ENCODE measurements at places on chromosomes 2 and 18.

DNA sequence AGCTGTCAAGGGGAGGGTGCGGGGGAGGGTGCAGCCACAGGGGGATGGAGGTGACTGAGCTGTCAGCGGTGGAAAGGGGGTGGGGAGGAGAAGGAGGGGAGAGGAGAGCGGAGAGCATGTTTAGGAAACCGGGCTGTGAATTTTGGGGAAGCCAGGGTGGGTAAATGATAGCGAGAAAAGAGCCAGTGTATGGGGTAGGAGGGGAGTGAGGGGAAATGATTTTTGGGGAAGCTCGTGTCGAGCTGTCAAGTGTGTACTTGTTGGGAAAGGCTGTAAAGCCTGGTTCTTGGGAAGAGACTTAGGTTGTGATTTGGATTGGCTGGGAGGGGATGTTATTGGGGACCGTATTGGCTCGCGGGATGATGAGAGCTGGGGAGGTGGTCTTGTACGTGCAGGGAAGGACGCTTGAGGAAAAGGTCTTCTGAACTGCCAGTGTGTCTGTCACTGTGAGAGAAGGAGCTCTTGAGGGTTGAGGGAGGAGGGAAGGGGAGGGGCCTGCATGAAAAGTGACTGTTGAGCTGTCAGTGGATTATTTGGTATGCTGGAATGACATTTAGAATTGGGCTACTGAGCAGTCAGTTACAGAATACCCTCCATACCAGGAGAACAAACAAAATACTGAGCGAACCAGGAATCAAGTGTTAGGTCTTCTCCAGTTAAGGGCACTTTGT lies 1.0 kb downstream of the UBR3 start:
- DNase-seq: peak; percentile 64

DNA sequence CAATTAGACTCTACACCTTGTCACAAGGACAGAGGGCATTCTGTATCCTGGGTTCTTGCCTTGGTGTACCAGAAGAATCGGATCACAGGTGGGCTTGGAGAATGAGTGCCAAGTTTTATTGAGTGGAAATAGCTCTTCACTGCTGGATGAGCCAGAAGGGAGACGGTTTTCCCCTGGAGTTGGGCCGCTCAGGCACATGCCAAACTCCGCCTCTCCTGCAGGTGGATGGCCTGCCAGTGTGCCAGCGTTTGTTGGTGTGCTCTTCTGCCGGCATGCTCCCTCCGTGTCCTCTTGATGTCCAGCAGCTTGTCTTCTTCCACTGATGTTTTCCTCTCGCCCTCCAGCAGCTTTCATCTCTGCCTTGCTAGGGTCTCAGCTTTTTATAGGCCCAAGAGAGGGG lies 115.5 kb upstream of the RAB27B start:
- DNase-seq: no peak

DNA sequence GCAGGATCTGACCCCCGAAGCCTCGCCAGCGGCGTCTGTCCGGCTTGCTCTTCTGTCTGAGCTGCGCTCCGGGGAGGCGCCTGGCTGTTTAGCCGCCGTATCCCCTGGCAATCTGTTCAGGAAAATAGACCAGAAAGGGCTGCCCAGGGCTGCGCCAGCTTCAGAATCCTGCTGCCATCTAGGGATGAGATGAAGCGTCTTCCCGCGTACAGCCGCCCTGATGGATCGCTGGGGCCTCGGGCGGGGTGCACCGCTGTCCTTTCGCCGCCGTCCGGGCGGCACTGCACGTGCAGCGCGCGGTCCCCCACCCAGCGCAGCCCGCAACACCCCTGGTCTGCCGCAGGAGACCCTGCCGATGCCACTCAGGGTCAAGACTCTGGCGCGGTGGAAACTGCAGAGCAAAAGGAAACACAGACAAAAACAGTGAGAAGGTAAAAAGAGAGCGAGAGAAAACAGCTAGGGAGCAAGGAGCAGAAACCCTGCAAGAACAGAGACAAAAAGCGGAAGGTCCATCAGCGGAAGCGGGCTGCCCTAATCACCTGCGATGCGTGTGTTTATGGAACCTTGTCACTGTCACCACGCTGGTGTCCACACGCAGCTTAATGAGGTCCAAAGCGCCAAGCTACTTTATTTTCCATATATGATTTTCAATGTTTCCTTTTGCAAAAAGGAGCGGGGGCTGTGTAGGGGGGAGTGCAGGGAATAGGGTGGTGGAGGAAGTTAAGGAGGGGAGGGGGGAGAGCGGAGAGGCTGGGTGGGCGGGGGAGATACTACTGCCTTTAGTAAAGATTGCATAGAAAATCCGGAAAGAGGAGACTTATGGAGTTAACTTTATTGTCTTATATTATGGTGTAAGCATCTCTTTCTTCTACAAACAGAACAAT lies 2113.3 kb upstream of the PIK3C3 start:
- peak; percentile 65 for DNase-seq

DNA sequence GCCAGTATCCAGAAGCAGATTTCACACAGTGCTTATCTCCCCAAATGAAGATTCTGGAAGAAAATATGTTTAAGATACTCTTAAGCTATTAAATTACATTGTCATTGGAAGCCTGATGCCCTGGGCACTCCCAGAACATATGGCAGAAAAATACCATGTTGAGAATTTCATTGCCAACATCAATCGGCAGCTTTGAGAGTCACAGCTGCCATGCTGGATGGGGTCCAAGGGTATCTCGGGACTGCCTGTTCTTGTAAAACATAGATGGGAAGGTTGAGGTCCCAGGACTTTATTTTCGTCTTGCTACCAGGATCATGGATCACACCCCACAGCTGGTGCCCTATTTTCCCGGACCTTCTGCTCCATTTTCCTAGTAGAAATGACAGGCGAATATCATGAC lies 632.5 kb downstream of the SUCLG1 start:
- no peak for DNase-seq

DNA sequence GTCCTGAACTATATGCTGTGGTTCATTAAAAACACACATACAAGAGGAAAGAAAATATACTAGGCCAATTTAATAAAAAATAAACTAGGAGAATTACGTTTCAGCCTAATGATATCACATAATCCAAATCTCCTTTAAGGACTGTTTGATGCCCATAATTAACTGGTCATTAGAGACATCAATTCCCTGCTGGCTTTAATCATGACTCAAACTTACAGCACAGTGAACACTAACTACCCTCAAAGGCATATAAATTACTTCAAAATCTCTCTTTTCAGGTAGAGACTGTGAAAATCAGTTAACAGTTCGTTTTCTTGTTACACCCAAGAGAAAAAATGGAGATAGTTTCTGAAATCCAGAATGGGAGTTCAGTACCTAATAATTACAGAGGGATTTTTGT lies 567.4 kb downstream of the CBLN2 start:
- DNase-seq: no peak

GRCh38 chr2:233323851-233324250 lies 16.2 kb downstream of the SAG start:
- no peak for DNase-seq

DNA sequence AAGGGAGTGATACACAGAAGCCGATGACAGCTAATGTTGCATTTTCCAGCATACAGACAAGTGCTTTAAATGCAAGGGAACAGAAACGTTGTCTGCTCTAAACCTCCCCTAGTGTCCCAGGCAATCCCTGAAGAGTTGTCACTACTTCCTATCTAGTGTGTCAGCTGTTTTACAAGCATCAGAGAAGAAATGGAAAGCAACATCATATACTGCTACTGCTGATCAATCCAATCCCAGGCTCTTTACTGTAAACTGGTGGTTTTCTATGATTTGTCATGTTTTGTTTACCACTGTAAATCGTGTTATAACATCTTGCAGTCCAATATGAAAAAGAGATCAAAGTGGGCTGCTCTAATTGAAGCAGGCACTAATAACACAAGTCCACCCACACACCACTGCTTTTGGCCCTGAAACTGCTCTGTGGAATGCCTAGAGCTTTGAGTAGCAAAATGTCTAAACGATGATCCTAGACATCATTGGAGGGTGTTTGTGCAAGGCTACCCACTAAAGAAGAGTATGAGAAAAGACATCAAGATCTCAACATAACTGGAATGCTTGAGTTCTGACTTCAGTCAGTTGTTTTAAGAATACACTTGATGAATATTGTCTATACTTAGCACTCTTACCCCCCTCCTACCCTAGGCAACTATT lies 18.1 kb upstream of the ROCK1 start:
- DNase-seq: peak; percentile 83

GRCh38 chr2:174752403-174753037 lies 11.8 kb downstream of the CHRNA1 start:
- DNase-seq: no peak

- peak; percentile 61 for DNase-seq
Observed at GRCh38 chr2:187574969-187575750, 20.9 kb upstream of the TFPI start.

DNA sequence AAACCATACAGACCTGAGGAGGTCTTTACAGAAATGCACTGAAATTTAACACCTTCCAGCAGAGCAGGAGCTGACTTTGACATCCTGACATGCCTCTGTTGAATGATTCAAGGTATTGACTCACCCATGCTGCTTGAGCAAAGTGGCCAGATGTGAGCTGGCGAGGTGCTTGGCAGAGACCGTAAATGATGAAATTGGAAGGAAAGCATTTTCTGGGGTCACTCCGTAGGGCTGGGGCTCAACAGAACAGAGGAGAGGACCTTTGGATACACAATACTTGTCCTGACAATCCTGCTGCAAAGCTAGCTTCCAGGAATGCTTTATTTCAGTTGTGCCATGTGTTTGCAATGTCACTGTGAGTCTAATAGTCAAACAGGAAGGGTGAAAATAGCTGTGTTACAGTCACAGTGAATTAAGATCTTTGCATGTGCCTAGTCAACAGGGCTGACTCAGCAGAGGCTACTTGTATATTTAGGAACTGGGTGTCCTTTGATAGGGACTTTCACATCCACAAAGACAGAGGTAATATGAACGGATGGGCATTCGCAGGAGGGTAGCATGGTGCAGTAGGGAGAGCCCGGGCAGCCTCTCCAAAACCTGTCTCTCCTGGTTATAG lies 31.6 kb upstream of the NCK2 start:
- peak; percentile 42 for DNase-seq

DNA sequence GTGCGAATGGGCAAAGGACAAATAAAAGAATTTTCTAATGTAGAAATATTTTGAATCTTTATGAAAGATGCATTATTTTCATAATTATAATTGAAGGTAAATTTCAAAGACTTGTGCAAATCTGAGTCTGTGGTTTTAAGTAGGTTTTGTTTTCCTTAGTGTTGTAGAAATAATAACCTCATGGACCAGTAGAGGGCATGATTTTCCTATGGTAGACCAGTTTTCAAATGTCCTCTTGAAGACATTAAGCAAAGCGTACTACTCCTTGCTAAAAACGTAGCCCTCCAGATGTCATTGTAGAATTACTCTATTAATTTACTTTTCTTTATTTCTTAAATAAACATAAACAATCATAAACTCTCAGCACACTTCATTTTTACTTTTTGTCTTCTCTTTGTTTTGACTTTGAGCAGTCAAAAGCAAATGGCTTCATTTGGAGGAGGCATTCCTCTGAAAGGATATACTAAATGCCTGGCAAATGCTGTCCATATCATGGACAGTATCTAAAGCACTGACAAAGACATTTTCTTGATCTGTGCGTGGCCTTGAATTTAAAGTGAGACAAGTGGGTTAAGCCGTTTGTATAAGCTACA lies 85.8 kb upstream of the FAM237A start:
- peak; percentile 45 for DNase-seq

GRCh38 chr2:84970210-84970867 lies 622 bp upstream of the KCMF1 start:
- no peak for DNase-seq

GRCh38 chr2:37377187-37377532 lies 32.7 kb downstream of the QPCT start:
- peak; percentile 58 for DNase-seq

- DNase-seq: no peak
Observed at GRCh38 chr18:4908328-4908727, 288.7 kb downstream of the AKAIN1 start.

GRCh38 chr2:124025891-124026434 lies 876 bp downstream of the CNTNAP5 start:
- DNase-seq: no peak

DNA sequence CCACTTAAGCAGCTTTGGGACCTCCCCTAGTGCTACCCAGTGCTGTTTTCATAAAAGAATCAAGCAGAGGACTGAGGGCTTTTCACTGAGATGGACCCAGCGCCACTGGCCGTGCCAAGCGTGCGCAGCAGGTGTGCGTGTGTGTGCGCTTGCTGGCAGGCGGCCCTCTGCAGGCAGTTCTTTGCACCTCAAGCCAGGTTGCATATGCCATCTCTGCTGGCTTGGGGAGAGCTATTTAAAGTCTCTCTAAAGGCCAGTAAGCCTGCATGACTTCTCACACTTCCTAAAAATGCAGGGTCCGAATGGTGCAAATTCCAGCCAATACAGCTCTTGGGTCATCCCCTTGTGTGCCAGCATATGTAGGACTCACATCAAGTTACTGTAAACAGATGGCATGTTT lies 255.5 kb downstream of the RNF152 start:
- no peak for DNase-seq

DNA sequence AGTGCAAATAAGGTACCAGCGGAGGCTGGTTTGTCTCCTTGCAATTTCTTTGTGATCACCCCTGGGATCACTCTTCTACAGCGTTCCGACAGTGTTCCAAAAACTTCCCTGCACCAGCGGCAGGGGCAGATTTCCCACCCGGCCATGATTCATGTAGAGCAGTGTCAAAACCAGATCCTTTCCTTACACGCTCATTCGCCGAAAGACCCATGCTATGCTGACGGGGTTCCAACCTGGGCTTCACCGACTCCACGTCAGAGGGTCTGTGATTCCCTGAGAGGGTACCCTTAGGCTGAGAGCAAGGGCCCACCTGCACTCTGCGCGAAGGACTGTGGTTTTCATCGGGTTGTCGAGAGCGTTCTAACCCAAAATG lies 423 bp upstream of the TTC27 start:
- peak; percentile 60 for DNase-seq

DNA sequence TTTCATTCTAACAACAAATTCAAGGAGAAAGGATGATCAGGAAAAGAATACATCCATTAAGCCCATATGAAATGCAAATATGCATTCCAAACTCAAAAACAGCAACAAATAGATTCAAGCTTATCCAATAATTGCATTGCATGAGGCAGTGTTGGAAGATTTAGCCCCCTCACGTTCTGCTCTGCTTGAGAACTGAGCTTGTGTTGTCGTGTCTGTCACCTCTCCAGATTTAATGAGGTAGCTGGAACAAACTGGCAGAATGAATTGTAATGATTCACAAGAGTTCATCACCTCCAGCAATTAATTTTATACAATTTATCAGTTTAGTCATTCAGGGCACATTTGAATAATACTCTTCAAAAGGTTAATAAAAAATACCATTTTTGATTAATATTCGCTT lies 54.8 kb downstream of the AP1S3 start:
- no peak for DNase-seq

DNA sequence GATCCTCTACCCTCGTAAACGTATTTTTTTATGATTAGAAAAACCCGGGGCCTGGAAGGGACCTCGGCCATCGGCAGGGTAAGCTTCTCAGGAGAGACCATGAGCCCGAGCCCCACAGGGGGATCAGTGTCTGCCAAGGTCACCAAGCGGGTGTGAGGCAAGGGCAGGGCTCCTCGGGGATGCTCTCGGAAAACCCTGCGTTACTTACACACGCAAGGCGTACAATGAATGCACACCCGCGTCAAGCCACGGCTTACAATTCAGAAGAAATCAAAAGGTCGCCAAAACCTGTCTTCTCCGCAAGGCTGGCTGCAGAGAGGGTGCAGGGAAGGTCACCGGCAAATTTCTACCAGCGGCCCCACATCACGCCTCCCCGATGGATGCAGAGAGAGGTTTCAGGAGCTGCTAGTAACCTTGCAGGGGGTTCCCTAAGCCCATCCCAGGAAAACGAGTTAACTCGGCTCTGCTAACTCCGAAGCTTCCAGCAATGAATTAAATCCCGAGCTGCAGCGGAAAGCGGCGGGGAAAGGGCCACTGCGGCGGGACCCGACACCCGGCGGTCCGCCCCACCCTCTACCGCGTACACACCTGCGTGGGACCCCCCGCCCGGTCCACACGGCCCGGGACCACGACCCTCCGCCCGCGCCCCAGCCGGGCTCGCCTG lies 638 bp downstream of the ST3GAL5 start:
- no peak for DNase-seq

All from fibroblast of skin of back (primary cell).